ENCODE measurements at places on chromosomes 12 and 14.
A peak's percentile ranks its signal among the peaks of the same experiment; 100 is the strongest.

DNA sequence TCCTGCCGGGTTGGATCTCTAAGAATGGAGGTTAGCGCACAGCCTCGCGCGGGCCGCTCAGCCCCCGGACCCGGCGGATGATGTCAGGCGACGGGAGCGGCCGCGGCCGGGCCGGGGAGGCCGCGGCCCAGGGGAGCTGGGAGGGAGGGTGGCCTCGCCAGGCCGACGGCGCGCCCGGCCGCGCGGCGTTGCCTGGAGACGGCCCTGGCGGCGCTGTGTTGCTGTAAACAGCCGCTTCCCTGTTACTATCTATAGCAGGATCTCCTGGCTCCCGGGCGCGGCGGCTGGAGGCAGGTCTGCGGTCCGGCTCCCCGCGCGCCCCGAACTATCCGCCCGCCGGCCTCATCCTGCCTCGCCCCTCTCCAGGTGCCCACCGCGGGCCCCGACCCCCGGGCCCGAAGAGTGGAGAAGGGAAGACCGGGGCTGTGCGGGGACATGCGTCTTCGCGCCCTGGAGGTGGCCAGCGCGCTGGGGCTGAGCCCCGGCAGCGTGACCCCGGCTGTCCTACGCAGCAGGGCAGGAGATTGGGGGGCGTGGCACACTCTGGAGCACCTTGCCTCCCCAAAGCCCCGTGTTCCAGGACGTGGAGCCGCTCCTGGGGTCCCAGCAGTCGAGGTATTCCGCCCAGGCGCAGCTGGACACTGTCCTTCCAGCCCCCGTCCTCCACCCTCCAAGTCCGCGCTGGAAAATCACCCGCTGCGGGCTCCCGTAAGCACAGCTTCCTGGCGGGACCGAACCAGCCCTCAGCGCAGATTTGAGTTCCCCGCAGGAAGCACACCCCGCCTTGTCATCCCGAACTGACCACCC, 1.4 kb upstream of the FOS start:
- peak; percentile 76 for DNase-seq

- no peak for DNase-seq
Observed at GRCh38 chr12:30811966-30812365, 57.2 kb upstream of the CAPRIN2 start.

- no peak for DNase-seq
Observed at GRCh38 chr12:98544751-98545150, 29.4 kb downstream of the TMPO start.

DNA sequence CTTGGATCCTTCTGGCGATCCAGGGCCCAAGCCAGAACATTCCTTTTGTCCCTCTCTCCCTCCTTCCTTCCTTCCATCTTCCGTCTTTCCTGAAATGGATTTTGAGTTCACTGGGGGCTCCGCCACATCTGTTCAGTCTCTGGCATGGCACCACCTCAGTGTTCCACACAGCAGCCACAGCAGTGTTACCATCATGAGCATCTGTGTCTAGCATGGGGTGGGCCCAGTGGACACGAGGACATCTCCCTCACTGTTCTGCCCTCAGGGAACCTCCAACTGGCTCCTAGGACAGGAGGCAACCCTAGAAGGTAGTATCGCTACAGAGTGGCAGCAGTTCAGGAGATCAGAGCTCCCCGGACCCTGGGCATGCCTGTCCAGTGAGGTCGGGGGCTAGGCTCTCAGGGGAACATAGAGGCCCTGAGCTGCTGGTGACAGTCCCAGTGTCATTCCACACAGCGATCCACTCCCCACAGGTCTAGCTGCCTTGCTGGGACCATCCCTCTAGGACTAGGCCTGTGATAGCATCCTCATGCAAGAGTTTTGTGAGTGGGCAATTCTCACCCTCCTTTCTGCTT, 59.0 kb downstream of the GALNT16 start:
- DNase-seq, result no peak

GRCh38 chr14:78805570-78805969, 635.4 kb downstream of the NRXN3 start:
- DNase-seq, result no peak

- DNase-seq, result no peak
Observed at GRCh38 chr14:63852271-63852816, 460 bp upstream of the SYNE2 start.

- DNase-seq, result no peak
Observed at GRCh38 chr14:61897300-61897699, 135.1 kb downstream of the SNAPC1 start.

GRCh38 chr14:61720294-61720661, 25.0 kb downstream of the HIF1A start:
- DNase-seq, result no peak

GRCh38 chr14:51430633-51431032, 190.6 kb downstream of the TMX1 start:
- no peak for DNase-seq

GRCh38 chr12:3417937-3418462, 73.0 kb upstream of the PRMT8 start:
- DNase-seq, result no peak

GRCh38 chr12:122371475-122372045, 50.9 kb downstream of the CLIP1 start:
- no peak for DNase-seq

DNA sequence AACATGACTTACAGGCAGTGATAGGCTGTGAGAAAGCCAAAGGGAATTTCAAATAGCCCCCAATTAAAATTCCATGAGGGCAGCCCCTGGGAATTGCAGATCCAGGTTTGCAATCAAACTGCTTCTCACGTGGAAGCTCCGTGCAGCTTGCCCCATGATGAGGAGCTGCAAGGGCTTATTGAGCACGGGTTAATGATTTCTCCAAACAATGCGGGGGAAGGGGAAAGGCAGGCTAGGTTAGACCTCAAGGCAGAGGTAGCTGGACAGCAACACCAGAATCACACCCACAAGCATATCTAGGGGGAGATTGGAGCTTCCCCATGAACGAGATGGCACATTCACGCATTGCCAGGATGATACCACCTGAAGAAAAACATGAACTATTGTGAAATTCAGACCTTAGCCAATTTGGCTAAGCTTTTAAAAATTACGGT, 5.0 kb upstream of the DUSP6 start:
- no peak for DNase-seq

GRCh38 chr12:30853561-30854133, 72.9 kb upstream of the TSPAN11 start:
- DNase-seq, result no peak

DNA sequence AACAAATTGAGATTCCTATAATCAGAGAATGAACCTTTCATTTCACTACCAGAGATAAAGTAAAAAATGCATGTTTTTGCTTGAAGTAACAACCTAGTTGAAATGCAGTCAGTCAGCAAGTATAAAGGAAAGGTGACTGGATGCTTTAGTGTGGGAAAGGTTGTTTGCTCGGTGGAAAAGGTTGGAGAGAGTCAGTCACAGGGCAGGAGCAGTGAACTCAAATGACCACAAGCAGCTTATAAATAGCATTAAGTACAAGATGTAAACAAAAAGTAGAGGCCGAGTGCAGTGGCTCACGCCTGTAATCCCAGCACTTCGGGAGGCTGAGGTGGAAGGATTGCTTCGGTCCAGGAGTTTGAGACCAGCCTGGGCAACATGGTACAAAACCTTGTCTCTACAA, 98.1 kb upstream of the FGD4 start:
- DNase-seq, result no peak

DNA sequence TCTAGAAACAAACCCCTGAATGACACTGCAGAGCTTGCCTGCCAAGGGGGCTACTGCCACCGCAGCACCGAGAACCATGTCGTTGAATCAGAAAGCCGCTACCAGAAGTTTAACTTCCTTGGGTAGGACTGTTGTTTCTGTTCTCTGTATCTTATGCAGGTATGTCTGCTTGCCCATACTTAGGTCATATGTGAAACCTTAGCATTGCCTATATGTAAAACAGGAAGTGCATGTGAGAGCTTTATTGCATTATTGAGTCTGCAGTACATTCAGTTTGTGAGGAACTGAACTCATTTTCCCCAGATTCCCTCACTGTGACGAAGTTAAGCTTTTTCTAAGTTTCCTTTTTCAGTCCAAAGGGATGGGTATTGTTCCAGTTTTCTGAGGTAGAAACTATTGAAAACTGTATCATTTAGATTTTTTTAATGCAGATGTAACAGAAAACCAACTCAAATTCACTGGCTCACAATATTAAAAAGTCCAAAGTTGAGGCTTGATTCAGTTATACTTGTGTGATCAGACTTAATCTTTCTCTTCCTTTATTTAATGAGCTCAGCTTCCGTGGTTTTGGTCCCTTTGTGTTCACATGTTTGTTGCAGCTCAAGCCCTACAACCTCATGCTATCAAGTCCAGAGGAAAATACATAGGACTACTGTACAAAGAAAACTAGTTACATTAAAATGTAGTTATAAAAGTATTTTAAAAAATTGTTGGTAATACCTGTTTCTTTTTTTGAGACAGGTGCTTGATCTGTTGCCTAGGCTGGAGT, 6.9 kb downstream of the FBXO34 start:
- no peak for DNase-seq

GRCh38 chr12:8829125-8829518, 6.7 kb downstream of the A2ML1 start:
- no peak for DNase-seq

GRCh38 chr12:15873556-15873955, 8.6 kb upstream of the STRAP start:
- DNase-seq, result no peak

DNA sequence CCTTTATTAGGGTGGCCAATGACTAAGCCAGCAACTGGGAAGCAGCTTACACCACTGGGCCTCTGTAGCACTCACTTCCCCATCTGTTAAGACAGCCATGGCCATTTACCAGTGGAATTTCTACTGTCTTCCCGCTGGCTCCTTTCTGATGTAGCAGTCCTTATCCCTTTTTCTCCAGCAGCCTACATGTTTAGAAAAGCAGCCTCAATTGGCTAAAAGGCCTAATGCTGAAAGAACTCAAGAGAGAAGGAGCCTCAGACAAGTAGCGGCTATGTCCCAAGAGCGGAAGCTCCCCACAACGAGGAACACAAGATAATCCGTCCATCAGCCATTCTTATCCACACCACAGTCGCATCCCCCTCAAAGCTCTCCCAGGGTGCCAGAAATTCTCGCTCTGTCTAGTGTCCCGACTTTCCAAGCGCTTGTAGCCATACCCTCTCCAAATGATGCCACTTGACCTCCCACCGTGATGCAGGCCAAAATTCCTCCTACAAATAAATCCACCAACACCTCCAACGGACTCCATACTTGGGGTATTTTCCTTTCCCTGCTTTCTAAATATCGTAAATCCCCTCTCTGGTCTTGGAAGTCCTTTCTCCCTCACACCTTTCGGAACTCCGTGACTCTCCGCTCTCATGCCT, 624 bp downstream of the M6PR start:
- DNase-seq, result peak; percentile 36
